ENCODE measurements at places on chromosomes 1 and 21. TPM values are rescaled to one million over a fixed set of nuclear protein-coding genes. Genes with fewer than 3 reads are reported as not detected.

DNA sequence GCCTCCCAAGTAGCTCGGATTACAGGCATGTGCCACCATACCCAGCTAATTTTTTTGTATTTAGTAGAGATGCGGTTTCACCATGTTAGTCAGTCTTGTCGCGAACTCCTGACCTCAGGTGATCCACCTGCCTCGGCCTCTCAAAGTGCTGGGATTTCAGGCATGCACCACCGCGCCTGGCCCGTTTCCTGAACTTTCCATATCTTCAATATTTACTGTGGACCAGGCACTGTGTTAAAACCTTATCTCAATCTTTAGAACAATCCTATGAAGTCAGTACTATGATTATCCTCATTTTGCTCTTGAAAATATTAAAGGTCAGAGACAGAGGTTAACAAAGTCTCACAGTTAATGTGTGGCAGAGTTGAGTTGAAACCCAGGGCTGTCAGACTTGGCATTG, 1.6 kb upstream of the ADCY10 start:
- no peak for DNase-seq

DNA sequence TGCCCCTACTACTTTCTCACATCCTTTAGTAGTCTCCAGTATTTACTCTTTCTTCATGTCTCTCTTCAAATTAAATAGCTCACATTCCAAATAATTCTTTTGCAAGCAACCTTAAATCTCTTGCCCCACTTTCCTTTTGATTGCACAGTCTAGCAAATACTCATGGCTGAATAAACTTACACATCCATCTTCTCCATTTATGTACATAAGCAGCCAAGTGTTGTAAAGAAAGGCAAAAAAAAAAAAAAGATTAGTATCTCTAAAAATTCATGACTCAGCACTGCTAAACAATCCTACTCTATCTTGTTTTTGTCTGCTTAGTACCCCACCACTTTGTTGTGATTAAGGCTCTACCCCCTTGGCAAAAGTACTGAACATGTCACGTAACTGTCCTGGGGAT, 42.6 kb downstream of the F13B start:
- no peak for DNase-seq

- no peak for DNase-seq
Measured at GRCh38 chr1:164755690-164756089, 196.7 kb downstream of the PBX1 start.

- DNase-seq = peak; percentile 82
Measured at GRCh38 chr1:223711173-223711572, 1.2 kb upstream of the CAPN2 start.

- DNase-seq = no peak
Measured at GRCh38 chr1:155199792-155200191, 7.9 kb downstream of the THBS3 start.

GADD45A gene
- total RNA-seq = 6.2 TPM

DNA sequence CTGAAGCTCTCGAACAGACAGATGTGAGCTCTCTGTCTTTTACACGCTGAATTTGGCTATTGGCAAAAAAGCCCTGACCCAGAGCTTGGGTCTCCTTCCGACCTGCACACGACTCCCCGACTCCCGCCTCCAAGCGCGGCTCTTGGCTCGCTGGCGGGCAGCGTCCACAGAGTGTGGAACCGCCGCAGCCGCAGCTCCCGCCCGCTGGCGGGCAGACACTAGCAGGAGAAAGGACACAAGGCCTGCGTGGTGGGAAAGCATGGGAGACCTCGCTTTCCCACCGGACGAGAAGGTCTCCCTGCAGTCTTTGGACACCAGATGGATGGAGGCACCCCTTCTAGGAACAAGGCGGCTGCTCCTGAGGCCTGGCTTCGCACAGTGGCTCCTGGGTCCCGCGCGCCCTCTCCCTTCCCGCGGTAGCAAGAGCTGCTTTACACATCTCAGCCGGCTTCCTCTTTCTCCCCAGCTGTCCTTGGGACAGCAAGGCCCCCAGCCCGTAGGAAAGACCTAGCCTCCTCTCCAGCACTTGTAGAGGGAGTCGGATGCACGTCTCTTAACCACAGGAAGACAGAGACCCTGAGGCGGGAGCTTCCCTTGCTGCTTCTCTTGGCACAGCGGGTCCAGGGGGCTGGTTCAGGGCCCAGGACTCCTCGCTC, 92.1 kb downstream of the PRKAB2 start:
- no peak for DNase-seq

DNA sequence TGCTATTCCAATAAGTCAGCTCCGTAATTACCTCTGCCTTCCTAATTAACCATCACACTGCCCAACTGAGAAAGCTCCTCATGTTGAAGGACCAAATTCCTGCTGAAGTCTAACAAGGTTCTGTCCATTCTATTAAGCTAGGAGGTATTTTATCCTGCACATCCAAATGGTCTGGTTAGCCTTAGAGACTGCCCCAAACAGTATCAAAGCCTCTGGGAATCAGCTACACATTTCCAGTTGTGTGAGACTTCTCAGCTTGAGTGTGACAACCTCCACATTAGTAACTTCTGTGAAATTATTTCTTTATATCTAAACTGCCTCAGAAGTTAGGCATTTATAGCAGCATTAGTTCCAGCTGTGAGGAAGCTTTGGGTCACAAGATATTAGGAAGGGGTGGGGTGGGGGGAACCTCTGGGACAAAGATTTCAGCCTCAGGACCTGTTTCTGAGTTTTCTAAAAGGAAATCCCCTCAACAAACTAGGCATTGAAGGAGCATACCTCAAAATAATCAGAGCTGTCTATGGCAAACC, 150.5 kb upstream of the DUSP10 start:
- DNase-seq = no peak

TFF2 gene
- total RNA-seq = not detected

GRCh38 chr1:206098242-206098919, 18.8 kb downstream of the AVPR1B start:
- no peak for DNase-seq

DNA sequence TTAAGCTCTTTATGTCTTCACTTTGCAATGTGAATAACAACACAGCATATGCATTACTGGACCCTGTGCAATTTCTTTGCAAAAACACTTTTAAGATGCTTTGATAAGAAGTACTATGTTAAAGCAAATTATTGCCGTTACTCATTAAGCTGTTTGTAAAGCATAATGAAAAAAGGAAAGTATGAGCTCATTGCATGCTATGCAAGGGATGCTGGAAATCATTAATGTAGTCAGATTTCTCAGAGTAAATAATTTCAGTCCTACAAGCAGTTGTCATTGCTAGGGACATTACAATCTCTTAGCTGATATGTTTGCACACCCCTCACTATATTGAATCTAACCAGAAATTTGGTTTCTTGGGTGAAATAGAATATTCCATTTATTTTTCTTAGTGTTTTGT, 982.5 kb upstream of the ADGRL2 start:
- no peak for DNase-seq

DNA sequence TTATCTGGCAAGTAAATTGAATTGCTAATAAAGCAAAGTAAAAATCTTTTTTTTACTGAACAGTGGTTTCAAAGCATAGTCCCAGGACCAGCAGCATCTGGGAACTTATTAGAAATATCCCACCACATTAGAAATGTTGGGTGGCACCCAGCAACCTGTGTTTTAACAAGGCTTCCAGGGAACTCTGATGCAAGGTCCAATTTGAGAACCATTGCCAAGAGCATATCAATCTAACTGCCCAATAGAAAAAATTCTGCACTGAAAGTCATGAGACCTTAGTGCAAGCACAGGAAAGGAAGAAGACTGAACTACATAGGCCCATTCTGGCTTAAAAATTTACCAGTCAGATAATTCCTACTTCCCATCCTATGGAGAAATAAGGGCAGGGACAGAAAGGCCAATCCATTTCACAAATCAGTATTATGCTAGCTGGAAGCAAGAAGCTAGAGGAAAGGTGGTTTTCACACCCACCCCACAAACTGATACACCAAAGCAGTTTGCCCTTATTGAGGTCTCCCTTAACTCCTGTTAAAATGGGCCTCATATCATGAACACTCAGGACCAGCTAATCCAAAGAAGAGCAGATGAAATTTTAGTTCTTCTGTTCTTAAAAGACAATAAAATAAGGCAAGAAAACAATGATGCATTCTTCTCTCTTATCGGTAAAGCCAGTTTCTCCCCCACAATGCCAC, 17.5 kb upstream of the C1orf105 start:
- no peak for DNase-seq

GPX7 gene
- 29.5 TPM for total RNA-seq

- no peak for DNase-seq
Measured at GRCh38 chr1:86542631-86543030, 4.2 kb upstream of the CLCA4 start.

GRCh38 chr1:10232163-10232562, 21.8 kb downstream of the KIF1B start:
- DNase-seq = no peak

DNA sequence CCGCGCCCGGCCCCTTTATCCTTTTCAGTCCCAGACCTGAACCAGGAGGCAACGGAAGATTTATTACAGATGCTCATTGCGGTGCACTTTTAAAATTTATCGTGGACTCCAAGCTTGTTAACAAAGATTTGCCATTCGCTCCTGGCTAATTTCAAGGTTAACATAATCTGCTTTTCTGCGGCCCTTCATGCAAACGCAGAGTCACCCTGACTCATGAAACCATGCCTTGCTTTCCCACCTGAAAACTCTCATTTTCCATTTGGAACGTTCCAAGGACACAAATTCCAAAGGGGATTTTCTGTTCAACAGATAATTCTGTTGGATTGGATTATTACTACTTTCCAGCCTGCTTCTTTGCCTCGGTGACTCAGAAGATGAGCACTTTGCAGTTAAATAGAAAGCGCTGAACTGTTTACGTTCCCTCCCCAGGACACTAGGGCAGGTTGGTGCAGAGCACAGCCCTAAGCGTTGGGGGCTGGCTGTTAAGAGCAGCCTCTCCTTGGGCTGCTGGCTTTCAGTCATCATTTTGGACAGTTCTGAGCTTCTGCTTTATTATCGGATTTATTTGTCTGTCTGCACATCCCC, 51.1 kb downstream of the CD247 start:
- no peak for DNase-seq

DNA sequence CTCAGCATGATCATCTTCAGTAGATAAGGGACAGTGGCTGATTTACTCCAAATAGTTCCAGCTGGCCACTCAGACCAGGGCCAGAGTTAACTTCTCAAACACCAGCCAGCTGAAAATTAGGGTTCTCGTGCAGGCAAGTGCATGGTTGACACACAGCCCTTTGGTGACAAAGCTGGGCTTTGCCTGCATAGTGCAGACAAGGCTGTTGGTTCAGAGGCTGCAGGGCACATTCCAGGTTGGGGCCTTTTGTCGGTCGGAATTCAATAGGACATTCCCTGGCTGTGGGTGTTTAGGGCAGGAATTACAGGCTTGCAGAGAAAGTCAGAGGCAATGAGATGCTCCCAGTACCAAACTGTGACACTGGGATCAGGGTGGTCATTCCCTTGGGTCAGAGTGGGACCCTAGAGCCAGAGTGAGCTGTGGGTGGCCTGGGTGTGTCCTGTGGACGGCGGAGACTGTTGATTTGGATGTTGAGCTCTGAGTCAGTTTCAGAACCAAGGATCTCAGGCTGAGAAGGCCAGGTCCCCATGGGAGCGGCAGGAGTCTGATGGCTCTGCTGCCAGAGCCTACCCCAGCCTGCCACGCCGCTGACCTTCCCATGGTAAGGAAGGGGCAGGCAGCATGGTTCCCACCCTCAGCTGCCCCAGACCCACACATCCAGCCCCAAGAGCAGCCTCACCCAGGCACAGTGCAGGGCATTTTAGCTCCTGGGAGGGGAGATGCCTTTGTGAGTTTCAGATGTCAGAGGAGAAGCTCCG, 56.2 kb downstream of the STUM start:
- no peak for DNase-seq

- DNase-seq = no peak
Measured at GRCh38 chr1:12552111-12552888, 65.7 kb downstream of the DHRS3 start.

Data from cerebellum (tissue), 4 donors.